Choroid plexus epithelial cell (primary cell): ENCODE measurements at places on chromosomes 12 and 14.

DNA sequence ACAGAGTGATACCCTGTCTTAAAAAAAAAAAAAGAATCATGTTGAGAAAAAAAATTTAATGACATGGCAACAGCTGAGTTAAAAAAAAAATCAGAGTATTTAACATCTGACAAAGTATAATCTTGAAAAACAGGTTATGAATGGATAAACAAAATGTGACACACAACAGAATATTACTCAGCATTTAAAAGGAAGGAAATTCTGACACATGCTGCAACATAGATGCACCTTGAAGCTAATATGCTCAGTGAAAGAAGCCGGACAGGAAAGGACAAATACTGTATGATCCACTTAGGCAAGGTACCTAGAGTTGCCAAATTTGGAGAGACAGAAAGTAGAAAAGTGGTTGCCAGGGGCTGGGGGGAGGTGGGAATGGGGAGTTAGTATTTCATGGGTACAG, 19.4 kb upstream of the EIF2B2 start:
- DNase-seq = no peak

GRCh38 chr12:98743362-98743953, 98.4 kb downstream of the APAF1 start:
- DNase-seq = peak; percentile 63

GRCh38 chr14:56858422-56858821, 48.1 kb upstream of the OTX2 start:
- no peak for DNase-seq

GRCh38 chr12:39824505-39825212, 205.1 kb upstream of the ABCD2 start:
- peak; percentile 45 for DNase-seq

GRCh38 chr12:25276199-25276937, 25.6 kb upstream of the KRAS start:
- peak; percentile 93 for DNase-seq

DNA sequence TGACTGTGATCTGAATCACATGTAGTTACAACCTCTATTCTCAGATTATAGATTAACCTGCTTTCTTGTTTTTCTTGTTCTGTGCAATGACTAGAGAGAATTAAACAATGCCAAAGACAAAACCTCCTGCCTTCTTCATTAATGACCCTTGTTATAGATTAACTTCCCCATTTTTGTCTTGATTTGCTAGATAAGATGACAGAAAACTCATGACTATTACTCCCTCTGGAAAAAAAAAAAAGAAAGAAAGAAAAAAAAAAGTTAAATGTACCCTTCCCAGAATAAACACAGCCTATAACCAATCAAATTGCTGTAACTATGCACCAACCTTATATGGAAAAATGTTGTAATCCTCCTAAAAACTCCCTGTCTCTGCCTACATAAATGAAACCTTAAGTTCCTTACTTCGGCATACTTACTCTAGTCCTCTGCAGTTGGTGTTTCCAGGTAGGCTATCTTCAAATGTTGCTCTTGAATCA, 41.1 kb upstream of the PCED1B start:
- peak; percentile 81 for DNase-seq

- DNase-seq = no peak
Observed at GRCh38 chr12:96256672-96257361, 62.6 kb downstream of the ELK3 start.

DNA sequence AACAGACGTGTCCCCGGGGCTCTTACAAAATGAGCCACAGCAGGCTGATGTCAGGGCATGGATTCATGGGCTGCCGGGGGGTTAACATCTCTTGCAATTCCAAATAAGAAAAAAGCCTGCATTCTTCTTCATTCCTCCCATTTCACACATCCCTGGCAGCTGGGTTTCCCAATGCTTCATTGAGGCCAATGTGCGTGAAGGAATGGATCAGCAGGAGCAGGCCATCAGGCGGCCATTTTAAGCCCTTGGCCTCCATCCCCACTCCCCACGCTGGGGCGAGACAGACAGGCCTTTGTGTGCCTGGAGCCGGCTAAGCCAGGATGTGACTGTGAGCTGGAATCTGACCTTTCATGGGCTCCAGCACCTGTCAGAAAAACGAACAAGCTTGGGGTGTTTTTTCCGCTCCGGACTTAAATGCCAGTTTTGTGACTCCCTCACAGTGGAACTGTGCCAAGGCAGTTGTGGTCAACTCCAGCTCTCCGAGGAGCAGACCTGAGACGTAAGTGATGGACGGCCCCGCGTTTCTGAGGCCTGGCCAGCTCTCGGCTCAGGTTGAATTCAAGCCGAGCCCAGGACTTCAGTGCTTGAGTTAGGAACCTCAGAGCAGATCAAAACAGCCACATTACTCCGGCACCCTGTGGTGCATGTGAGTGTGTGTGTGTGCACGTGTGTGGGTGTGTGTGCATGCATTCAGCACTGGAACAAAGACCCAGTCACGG, 133.1 kb downstream of the TMEM30B start:
- DNase-seq = peak; percentile 99

GRCh38 chr14:51859131-51859530, 1.3 kb upstream of the GNG2 start:
- DNase-seq = no peak

DNA sequence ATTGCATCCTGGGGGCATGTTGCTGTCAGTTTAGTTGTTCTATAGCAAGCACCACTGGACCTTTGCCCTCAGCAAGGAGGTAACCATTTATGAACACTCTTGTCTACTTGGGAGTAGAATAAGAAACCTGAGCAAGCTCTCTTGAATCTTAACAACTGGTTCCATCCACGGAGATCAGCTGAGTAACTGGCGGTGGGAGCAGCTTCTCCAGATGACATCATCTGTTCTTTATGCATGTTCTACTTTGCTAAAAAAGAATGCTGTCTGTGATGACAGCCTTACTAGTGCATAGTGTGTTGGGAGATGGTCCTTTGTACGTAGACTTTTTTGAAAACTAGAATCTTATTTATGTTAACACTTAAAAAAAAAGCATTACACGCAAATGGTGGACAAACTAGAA, 17.7 kb downstream of the SLC4A8 start:
- peak; percentile 81 for DNase-seq

- DNase-seq = no peak
Observed at GRCh38 chr12:15919418-15919817, 8.3 kb downstream of the DERA start.

DNA sequence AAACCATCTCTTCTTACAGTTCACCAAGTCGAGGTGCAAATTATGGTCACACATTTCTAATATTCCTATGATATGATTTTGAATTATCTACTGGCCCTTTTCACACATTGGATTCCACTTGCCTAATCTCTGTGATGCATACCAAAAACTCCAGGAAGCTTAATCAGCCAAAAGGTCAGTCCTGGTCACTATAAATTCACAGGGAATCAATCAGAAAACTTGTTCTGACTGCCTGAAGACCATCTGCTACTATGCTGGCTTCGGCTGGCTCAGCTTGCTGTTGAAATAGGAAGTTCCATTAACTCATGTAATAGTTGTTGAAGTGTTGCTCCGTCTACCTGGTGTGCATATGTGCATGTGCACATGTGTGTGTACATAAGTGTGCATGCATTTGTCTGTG, 142.8 kb upstream of the FLRT2 start:
- DNase-seq = peak; percentile 33

- DNase-seq = peak; percentile 45
Observed at GRCh38 chr14:75280291-75280830, 1.7 kb downstream of the FOS start.

DNA sequence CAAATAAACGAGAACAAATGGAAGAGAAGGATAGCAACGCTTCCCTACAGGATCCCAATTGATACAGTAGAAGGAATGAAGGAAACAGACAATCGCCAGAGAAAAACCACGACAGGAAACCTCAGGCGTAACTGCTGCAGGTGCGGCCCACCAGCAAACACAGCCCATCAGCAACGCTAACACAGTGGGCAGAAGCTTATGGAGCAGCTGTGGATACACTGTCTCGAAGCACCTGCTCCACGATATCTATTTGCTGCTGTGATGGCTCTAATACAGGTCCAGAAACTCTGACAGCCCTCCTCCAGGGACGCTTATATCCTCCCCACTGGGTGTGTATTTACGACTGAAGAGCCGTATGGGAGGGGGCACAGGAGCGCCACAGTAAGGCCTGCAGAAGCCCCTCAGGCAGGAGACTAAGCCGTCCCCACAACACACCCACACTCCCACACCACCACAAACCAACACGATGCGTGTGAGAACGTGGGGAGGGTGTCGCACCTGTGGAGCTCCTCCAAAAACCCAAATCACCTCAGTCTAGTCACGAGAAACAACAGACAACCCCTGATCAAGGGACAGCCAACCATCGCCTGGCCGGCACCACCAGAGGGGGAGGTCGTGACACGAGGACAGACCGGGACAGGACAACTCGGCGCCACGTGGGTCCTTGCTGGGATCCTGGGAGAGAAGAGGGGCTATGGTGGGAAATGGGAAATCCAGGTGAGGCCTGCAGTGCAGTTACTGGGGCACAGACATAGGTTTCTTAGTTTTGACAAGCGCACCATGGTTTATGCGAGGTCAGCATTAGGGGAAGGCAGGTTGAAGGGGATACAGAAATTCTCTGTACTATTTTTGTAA, 24.0 kb downstream of the POLE start:
- no peak for DNase-seq

- peak; percentile 39 for DNase-seq
Observed at GRCh38 chr12:92094751-92095161, 50.9 kb downstream of the BTG1 start.

- no peak for DNase-seq
Observed at GRCh38 chr12:16034136-16034817, 123.1 kb downstream of the DERA start.
